DMS53 (cell line): ENCODE measurements at places on chromosomes 2 and 18.
A peak's percentile ranks its signal among the peaks of the same experiment; 100 is the strongest.

- DNase-seq, result no peak
These were observed 72.6 kb downstream of the EPAS1 start for GRCh38 chr2:46369783-46370182.

DNA sequence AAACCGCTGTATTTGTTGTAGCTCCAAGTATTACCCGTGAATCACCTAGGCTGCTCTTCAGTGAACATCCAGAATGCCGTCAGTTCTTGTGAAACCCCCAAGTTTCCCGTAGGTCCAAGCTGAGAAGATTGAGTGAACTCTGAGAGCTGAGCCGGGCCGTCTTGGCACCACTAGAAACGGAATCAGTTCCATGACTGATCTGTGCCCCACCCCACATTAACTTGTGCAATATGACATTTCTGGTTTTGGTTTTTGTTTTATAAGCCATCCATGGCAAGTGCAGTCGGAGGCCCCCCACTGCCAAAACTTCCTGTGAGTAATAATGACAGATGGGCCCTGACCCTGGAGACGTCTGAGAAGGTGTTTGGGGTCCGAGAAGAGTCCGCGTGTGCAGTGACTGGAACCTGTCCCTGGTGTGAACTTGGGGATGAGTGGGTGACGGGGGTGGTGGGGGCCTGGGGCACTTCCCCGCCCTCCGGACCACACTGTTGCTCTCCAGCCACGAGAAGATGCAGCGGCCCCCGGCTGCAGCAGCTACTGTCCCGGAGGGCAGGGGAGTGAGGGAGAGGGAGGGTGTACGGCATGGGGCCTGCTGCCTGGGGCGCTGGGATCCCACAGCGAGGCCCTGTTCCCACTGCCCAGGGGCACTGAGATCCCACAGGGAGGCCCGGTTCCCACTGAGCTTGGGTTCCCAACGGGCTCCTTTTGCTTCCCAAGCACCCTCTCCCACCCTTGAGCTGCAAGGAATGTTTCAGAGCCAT lies 26.5 kb downstream of the NFATC1 start:
- no peak for DNase-seq

DNA sequence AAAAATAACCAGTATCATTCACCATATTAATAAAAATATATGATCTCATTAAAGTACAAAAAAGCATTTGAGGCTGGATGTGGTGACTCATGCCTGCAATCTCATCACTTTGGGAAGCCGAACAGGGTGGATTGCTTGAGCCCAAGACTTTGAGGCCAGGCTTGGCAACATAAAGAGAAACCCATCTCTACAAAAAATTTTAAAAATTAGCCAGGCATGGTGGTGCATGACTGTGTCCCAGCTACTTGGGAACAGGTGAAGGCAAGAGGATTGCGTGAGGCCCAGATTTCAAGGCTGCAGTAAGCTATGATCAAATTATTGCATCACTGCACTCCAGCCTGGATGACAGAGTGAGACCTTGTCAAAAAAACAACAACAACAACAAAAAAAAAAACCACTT lies 75.9 kb downstream of the RAD51AP2 start:
- no peak for DNase-seq

DNA sequence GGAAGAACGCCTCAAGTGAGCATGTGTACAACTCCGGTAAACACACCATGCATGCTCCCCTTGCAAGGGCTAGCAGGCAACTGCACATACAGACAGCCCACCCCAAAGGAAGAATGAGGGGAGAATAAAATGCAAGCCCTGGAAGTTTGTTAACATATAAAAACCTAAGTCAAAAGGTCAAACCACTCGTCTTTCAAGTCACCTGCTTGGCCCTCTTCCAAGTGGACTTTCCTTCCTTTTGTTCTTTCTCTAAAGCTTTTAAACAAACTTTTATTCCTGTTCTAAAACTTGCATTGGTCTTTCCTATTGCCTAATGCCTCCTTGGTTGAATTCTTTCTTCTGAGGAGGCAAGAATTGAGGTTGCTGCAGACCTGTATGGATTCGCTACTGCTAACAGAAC lies 5.2 kb upstream of the RPIA start:
- no peak for DNase-seq

DNA sequence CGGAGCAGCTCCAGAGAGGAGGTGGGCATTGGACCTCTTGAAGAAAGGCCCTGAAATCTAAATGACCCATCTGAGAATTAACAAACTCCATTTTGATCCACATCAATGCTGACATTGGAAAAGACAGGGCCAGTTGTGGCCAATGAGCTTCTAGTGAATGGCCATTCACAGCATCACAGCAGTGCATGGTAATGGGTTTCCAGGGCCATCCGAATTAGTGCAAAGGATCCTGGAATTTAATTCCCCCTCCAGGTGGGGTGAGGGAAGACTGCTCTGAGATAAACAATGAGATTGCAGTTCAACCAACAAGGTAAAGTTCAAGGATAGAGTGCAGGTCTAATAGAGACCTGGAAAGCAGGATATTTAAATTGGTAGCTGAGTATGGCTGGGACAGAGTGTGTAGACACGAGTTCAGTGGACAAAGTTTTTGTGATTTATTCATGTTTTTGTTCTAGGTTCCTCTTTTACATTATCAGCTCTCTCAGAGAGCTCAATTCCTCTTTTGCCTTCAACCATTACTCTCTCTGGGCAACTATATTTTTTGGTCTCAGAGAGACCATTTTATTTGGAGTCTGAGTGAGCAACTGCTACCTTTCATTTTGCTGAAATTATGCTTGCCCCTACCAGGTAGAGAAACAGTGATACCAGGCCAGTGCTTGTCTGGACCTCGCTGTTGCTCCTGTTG lies 5.0 kb downstream of the TACR1 start:
- no peak for DNase-seq

DNA sequence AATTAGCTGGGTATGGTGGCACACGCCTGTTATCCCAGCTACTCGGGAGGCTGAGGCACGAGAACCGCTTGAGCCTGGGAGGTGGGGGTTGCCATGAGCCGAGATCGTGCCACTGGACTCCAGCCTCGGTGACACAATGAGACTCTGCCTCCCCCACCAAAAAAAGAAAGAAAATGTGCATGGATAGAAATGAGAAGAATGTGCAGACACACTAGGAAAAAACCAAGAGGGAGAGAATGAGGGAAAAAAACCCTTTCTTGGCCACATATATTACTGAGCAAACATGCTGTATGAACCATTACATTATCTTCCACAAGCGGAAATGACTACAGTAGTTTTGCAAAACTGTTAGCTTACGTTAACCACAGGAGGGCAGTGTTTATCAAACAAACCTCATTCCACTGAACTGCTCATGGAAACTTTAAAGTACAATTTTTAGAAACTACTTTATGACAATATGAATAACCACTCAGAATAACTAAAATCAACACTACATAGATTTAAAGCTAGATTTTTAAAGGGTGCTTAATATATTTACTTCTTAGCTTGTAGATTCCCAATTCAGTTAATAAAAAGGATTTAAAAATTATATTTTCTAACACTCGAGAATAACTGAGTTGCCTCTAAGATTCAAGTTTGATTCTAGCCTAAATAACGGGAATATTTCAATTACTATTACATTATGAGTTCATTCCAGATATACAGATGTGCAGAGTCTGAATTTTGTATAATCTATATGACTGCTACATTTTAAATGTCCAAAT lies 26.4 kb downstream of the ASXL2 start:
- DNase-seq, result peak; percentile 77

DNA sequence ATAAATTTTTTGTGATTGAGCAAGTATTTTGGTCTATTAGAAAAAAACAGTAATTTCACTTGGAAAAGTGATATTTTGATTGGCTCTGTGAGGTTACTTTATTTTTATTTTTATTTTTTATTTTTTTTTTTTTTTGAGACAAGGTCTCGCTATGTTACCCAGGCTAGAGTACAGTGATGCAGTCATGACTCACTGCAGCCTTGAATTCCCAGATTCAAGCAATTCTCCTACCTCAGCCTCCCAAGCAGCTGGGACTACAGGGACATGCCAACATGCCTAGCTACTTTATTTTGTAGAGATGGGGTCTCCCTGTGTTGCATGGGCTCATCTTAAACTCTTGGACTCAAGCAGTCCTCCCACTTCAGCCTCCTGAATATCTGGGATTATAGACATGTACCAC lies 60.9 kb upstream of the MGAT5 start:
- no peak for DNase-seq

DNA sequence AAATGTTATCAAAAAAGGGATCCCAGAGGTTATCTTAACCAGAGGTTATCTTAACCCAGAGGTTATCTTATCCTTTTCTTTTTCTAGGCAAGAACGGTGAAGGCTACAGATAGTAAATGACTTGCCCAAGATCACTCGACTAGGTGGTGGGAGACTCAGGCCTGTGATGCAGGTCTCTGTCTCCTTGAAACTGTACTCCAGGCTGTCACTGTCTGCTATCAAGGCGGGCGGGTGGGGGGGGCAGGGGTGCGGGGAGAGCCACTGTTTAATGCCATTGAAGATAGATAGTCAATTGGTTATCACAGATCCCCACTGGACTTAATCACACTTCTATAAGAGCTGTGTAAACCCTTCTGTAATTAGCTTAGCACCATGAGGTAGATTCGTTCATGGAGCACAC lies 315.9 kb upstream of the TCF4 start:
- DNase-seq, result no peak

GRCh38 chr2:233056961-233057605 lies 3.1 kb upstream of the INPP5D start:
- DNase-seq, result no peak
